ENCODE measurements at places on chromosomes 16 and 17.

GRCh38 chr16:72995151-72995881 lies 52.6 kb downstream of the ZFHX3 start:
- DNase-seq: no peak

GRCh38 chr16:50388496-50388895 lies 19.7 kb upstream of the BRD7 start:
- no peak for DNase-seq

- no peak for DNase-seq
Observed at GRCh38 chr16:57591870-57592485, 36.5 kb upstream of the ADGRG1 start.

GRCh38 chr16:55480228-55480655 lies 1.2 kb downstream of the MMP2 start:
- DNase-seq: no peak

- no peak for DNase-seq
Observed at GRCh38 chr17:50631195-50631907, 3.3 kb upstream of the ABCC3 start.

DNA sequence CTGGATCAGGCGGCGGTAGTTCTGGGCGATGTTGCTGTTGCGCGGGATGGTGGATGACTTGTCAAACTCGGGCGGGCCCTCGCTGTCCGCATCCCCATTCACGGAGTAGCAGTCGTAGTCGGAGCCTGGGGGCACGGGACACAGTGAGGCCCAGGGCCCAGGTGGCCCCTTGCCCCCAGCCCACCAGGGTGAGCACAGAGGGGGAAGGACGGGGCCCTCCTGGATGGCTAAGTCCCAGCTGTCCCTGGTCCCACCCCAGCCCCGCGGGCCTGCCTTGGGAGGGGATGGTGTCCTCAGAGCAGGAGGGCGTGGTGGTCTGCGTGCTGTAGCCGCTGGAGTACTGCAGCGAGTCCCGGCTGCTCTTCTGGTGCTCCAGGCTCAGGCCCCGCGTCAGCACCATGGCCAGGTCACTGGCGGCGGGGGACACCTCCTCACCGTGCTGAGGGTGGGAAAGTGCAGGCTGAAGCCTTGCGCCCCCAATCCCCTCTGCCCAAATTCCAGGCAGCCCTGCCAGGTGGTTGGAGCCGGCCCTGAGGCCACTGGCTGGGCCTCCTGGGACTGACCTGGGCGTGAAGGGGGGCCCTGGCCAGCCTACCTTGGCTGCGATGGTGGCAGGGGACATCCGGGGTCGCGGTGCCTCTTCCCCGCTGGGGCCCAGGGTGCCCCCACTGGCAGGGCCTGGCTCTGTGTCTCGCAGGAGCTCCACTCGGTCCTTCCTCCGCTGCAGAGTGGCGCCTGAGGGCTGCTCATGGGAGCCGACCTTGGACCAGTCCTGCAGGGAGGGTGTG lies 18.2 kb downstream of the IL34 start:
- DNase-seq: no peak

DNA sequence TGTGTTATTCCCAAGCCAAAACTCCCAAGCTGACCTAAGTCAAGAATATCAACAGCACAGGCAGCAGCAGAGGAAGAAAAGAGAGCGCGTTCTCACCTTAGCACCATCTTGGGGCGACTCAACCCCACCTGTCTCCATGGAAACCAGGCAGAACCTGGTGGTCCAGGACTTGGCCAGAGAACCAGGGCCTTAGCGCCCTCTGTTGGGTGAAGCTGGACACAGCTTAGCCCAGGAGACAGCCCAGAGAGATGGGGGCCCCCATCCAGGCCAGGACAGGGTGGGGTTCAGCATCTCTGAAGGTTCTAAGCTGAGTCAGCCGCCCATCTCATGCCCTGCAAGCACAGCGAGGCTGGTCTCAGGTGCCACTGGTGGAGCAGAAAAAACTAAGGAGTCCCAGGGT lies 60.1 kb upstream of the TMEM132E start:
- DNase-seq: no peak

- DNase-seq: no peak
Observed at GRCh38 chr17:39064819-39065218, 86.6 kb downstream of the PLXDC1 start.
